ENCODE measurements at places on chromosomes 2 and 18.

- DNase-seq: no peak
- no peaks in the 10 kb centered on the region for H3K36me3 ChIP-seq
- H3K4me3 ChIP-seq: no peak overlapping the region
- peaks cover 14% of the 10 kb centered on the region for H3K27me3 ChIP-seq
- H3K4me1 ChIP-seq: no peaks in the 10 kb centered on the region
Observed at GRCh38 chr2:98118161-98118560, 31.2 kb downstream of the VWA3B start.

DNA sequence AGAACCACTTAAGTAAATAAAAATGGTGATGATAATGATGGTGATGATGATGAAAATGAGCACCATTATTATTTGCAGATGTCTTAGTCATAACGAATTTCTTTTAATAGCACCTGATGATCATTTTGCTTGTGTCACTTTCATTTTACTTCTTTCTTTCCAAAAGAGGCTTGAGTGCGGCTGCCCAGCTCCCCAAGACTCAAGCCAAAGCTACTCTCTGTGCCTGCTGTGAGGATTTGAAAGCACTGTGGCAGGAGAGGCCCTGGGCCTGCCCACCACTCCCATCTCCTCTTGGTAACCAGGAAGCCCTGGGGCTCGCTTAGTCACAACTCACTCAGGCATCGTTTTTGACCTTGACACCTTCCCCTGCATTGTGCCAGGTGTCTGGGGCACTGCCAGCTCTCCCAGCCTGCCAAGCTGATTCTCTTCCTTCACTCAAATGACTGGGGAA lies 41.2 kb downstream of the RPL37A start:
- H3K27ac ChIP-seq: no peak overlapping the region
- H3K36me3 ChIP-seq: peaks cover 12% of the 10 kb centered on the region
- peaks cover 44% of the 10 kb centered on the region for H3K4me1 ChIP-seq
- no peak overlapping the region for H3K4me3 ChIP-seq

GRCh38 chr2:240620859-240621258 lies 4.4 kb upstream of the GPR35 start:
- H3K4me1 ChIP-seq: peaks cover 20% of the 10 kb centered on the region
- H3K4me3 ChIP-seq: no peak overlapping the region
- DNase-seq: no peak
- no peak overlapping the region for H3K27ac ChIP-seq

DNA sequence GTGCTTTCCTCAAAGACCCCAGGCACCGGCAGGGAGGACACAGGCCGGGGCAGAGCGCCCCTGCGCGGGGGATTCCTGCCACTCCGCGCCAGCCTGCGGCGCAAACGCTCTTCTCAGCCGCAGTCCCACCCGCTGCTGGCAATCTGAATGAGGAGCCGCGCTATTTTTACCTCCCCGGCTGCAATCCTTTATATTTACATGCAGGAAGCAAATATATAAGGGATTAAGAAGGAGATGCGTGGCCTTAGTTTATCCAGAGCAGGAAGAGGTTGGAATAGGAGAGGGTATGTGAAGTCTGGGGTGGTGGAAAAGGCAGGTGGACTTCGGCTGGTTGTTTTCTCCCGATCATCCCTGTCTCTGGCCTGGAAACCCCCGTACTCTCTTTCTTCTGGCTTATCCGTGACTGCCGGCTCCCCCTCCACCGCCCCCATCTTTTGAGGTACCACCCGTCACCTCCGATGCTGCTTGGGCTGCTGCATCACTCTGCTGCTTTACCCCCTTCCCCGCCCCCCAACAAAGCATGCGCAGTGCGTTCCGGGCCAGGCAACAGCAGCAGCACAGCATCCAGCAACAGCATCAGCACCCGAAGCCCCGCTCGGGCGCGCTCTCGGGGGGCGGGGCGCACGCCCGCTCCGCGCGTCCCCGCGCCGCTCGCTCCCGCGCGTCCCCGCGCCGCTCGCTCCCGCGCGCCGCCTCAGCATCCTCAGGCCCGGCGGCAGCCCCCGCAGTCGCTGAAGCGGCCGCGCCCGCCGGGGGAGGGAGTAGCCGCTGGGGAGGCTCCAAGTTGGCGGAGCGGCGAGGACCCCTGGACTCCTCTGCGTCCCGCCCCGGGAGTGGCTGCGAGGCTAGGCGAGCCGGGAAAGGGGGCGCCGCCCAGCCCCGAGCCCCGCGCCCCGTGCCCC lies at the start of gene ADAM23:
Gene ADAM23, plus strand, starts transcription at position 700 of the 902 bp plus-strand sequence. CDS start 335 bp downstream, outside the sequence.
- no peaks in the 10 kb centered on the region for H3K36me3 ChIP-seq
- peaks cover 30% of the 10 kb centered on the region for H3K4me1 ChIP-seq
- H3K4me3 ChIP-seq: peak within 1 kb of the TSS; percentile 92

DNA sequence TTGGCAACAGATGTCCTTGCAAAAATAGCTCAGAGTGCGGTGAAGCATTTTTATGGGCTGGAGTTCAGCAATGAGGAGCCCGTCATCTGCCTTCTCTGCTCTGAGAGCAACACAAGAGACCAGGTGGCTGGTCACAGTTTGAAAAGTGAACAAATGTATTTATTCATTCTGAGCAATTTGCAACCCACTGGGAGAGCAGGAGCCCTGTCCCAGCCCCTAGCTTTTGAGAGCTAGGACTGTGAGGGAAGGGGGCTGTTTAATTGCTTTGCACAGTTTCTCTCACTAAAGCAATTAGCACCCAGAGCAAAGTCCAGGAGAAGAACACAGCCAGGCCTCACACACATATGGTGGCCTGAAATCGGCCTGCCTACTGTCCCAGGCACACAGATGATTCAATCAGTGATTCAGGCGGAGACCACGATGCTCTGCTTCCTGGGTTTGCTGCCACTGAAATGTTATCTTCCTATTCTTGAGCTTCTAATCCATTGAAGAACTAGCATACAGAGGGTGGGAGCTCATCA lies 646.1 kb upstream of the ACVR2A start:
- no peaks in the 10 kb centered on the region for H3K27me3 ChIP-seq
- no peaks in the 10 kb centered on the region for H3K36me3 ChIP-seq
- peaks cover 32% of the 10 kb centered on the region for H3K4me1 ChIP-seq
- H3K4me3 ChIP-seq: no peak overlapping the region
- DNase-seq: no peak
- peak overlapping the region; percentile 35 for H3K27ac ChIP-seq

- no peaks in the 10 kb centered on the region for H3K27me3 ChIP-seq
- no peak overlapping the region for H3K4me3 ChIP-seq
- H3K4me1 ChIP-seq: no peaks in the 10 kb centered on the region
- H3K36me3 ChIP-seq: peaks cover 3% of the 10 kb centered on the region
Observed at GRCh38 chr2:106299696-106300095, 105.6 kb upstream of the UXS1 start.

GRCh38 chr2:28901841-28902240 lies 7.4 kb downstream of the WDR43 start:
- no peaks in the 10 kb centered on the region for H3K27me3 ChIP-seq
- peaks cover 30% of the 10 kb centered on the region for H3K4me1 ChIP-seq
- H3K27ac ChIP-seq: no peak overlapping the region
- no peak for DNase-seq

GRCh38 chr2:75622500-75622899 lies 24.1 kb upstream of the MRPL19 start:
- H3K27me3 ChIP-seq: peaks cover 8% of the 10 kb centered on the region
- H3K4me1 ChIP-seq: no peaks in the 10 kb centered on the region

- H3K27ac ChIP-seq: peak overlapping the region; percentile 84
- peak overlapping the region; percentile 90 for H3K4me3 ChIP-seq
- H3K36me3 ChIP-seq: no peaks in the 10 kb centered on the region
- peak; percentile 58 for DNase-seq
Observed at GRCh38 chr2:161237392-161238264, 70.6 kb upstream of the PSMD14 start.

- H3K4me3 ChIP-seq: no peak overlapping the region
- DNase-seq: no peak
- H3K36me3 ChIP-seq: no peaks in the 10 kb centered on the region
- peaks cover 40% of the 10 kb centered on the region for H3K4me1 ChIP-seq
- H3K27ac ChIP-seq: no peak overlapping the region
Observed at GRCh38 chr2:218369330-218369729, 12.7 kb downstream of the CATIP start.
